ENCODE measurements at places on chromosomes 12 and 14. TPM values are rescaled to one million over a fixed set of nuclear protein-coding genes. Genes with fewer than 3 reads are reported as not detected.

The MMP17 gene
- total RNA-seq, result 9.9 TPM

The ADGRD1 gene
- 68.3 TPM for total RNA-seq

The SLC4A8 gene
- total RNA-seq, result 13.6 TPM

The AQP5 gene
- 0.56 TPM for total RNA-seq

The GPR132 gene
- total RNA-seq, result 2.0 TPM

The ADAMTS20 gene
- not detected for total RNA-seq

The BCL11B gene
- 0.84 TPM for total RNA-seq

The GLT1D1 gene
- total RNA-seq, result not detected

The B3GNT4 gene
- not detected for total RNA-seq

The ACACB gene
- total RNA-seq, result 56.5 TPM

Measured in ovary (tissue), 10 donors.